ENCODE measurements at places on chromosomes 5 and 9.

DNA sequence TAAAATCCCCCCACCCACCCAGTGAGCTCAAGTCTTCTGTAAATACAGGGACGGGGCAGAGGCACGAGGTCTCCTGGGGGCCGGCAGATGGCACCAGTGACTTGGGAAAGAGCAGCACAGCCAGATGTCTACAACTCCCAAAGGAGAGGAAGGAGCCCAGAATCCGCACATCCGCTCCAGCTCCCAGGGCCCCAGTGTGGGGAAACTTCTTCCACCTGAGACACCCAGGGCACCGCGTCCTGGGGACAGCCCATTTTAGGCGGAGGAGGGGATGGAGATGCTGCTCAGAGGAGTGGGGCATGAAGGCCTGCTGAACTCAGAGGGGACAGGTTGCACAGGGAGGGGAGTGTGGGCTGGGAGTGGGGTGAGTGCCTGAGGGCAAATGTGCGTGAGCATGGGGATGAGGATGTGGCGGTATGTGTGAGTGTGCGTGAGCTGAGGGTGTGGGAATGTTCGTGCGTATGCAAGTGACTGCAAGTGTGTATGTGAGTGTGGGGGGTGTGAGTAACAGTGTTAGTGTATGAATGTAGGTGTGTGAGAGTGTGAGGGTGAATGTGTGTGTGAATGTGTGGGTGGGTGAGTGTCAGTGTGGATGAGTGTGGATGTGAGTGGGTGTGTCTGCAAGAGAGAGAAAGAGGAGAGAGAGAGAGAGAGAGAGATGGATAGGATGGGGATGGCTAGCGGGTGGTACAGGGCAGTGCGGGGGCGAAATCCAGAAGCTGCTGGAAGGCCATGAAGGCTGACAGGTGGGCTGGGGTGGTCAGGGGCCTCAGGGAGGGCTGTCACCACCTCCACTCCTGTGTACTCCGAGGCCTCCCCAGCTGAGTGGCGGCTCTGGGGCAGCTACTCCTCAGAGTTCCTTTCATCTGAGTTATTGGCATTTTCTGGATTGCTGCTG, 63.5 kb downstream of the DUSP1 start:
- peak; percentile 86 for DNase-seq

- no peak for DNase-seq
Measured at GRCh38 chr9:38388283-38389223, 3.9 kb upstream of the ALDH1B1 start.

DNA sequence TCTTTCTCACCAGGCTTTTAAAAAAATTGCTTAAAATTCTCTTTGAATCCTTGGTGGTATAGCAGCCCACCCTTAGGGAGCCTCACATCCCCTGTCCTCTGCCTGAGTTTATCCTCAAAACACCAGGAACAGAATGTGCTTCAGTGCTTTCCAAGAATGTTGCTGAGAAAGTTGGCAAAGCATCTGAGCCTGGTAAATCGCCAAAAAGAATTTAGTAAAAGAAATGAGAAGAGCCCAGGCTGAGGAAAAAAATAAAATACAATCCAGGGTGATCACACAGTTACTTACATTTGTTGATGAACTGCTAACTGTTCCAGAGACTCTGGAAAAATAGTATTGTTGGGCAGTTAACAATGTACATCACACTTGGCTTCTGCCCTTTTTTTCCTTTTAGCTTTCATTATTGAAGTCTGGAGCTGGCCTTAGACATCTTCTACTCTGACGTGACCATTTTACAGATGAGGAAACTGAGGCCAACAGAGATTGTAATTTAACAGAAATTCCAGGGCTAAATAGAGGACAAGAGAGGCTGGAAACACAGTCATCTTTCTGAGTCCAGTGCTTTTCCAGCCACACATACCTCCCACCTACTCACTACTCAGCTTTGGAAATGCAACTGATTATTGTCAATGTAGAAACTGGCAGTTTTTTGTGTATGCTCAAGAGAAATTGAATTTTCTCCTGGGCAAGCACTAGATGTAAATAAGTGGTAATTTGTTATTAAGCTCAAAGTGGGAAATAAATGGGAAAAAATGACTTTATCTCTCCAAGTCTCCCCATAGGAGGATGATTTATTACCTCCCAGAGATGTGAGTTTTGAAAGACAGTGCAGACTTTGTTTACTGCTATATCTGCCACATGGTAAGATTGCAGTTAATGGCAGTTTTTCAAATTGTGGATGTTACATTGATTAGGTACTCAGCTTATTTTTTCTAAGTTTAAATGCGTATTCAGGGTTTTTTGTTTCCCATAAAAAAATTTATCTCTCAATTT, 86.7 kb upstream of the ALDH1A1 start:
- DNase-seq: peak; percentile 24

DNA sequence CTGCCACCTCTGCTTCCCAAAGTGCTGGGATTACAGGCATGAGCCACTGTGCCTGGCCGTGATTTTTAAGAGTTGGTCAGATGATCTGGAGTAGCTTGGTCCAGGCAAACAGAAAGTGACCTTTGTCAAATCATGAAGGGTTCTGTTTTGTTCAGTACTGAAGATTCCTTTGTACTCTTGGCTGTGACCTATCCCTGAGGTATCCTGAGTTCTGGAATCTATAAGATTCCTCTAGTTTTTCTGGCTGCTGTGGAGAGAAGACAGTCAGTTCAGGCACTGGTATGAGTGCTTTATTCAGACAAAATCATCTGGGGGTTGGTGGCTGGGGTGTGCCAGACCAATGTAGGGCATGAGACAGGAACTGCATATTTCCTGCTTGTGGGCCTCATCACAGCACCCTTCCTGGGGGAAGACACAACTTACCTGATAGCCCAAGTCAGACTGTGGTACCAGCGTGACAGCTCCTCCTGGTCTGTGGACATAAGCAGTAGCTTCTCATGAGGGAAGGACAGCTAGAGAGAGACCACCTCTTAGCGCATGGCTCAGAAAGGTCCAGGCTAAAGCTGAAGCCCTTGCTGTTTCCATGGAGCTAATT, 3.1 kb downstream of the ARHGEF39 start:
- DNase-seq: no peak

DNA sequence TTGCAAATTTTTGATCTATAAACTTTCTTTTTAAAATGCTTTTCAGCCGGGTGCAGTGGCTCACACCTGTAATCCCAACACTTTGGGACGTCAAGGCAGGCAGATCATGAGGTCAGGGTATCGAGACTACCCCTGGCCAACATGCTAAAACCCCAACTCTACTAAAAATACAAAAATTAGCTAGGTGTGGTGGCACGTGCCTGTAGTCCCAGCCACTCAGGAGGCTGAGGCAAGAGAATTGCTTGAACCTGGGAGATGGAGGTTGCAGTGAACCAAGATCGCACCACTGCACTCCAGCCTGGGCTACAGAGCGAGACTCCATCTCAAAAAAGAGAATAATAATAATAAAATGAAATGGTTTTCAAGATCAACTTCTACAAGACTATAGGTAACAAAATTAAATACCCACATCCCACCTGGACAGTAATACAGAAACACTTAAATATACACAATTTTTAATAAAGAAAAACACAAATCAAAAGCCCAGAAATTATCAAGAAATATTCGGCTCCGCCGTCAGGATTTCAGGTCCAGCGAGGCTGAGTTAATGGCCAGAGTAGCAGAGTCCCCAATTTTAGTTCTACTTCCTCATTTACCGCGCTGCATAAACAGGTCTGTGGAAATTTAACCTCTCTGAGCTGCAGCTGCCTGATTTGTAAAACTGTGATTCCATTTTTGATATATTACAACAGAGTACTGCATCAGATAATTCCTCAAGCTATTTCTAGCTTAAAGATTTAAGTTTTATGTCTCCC, 4.0 kb downstream of the TUT7 start:
- DNase-seq: no peak

DNA sequence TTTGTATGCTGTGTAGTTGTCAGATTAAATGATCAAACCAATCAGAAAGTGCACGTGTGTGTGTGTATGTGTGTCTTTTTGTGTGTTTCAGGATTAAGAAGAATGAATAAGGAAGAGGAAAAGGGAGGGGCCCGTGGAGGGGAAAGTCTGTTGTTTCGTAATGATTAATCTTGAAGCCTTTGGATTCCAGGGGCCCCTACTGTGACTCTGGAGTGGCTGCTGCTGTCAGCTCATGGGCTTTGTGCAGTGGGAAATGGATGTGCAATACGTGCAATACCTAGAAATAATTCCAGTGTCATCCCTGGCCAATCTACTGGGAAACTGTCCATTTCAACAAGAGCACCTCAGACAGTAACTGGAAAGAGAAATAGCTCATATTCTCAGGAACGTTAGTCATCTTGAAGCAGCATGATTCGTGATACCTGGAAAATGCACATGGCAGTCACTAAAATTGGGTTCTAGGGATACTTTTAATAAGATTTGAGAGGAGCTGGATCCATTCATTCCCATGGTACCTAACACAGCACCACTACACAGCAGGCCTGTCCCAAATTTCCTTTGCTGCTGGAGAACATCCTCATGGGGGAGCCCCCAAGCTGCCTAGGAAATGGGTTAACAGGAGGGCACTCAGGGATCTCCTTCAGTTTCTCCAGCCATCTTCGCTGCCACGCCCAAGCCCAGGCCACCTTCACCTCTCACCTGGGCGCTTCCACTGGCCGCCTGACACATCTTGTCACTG, 186.3 kb downstream of the NR3C1 start:
- peak; percentile 31 for DNase-seq

- peak; percentile 18 for DNase-seq
Measured at GRCh38 chr5:79924936-79925893, 65.8 kb downstream of the MTX3 start.

DNA sequence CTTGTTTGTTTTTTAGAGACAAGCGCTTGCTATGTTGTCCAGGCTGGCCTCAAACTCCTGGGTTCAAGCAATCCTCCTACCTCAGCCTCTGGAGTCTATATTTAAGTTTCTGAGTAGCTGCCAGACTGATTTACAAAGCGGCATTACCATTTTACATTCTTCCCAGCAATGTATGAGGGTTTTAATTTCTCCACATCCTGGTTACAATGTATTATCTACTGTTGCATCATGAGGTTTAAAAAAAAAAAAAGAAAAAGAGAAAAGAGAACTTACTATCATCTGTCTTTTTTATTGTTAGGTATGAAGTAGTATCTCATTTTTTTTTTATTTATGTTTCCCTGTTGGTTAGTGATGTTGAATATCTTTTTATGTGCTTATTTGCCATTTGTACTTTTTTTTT, 18.9 kb upstream of the CLINT1 start:
- DNase-seq: no peak

DNA sequence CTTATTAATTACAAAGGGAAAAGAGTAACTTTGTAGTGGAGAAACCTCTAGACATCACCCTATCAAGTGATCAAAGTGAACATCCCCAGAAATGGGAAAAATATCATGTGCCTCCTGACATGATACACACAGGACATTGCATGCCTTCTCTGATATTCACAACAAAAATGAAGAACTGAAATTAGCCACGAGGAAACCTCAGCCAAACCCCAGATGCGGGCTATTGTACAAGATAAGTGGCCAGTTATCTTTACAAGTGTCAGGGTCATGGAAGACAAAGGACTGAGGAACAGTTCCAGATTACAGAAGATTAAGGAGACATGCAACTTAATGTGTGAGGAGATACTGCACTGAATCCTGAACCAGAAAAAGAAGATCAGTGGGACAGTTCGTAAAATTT, 23.8 kb upstream of the NPM1 start:
- DNase-seq: no peak

GRCh38 chr5:34452170-34452828, 203.8 kb upstream of the RAI14 start:
- peak; percentile 45 for DNase-seq

GRCh38 chr9:110814159-110814558, 145.6 kb downstream of the MUSK start:
- peak; percentile 83 for DNase-seq

GRCh38 chr9:76594764-76595424, 135.9 kb downstream of the GCNT1 start:
- DNase-seq: no peak

GRCh38 chr5:164671640-164672039, 1166.2 kb downstream of the MAT2B start:
- DNase-seq: no peak

GRCh38 chr9:21904371-21904770, 89.8 kb downstream of the CDKN2A start:
- DNase-seq: peak; percentile 41
